Stimulated activated CD4-positive, alpha-beta T cell treated with anti-CD3 and anti-CD28 coated beads, Interleukin-12 subunit alpha, Interleukin-12 subunit beta, amount 100 ng/mL, for 4 hours (primary cell): ENCODE measurements at places on chromosomes 7 and 10.

DNA sequence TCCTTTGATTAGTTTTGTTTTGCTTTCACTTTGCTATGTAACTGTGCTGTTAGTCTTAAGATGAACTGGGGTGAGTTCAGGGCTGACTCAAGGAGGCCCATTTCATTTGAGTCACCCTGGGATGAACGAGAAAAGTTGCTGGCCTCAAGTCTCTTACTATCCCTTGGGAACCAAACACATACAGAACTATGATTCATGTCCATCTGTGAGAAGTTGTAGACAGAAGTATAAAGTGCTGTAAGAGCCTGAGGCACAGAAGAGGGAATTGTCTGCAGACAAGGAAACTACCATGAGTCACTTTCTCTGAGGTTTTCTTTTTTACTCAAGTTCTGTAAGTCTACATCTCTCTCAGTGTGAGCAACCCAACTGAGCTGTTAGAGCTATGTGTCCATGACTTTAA lies 179.8 kb upstream of the CSTF2T start:
- DNase-seq: no peak

GRCh38 chr7:57437581-57437980 lies 12.4 kb upstream of the ZNF716 start:
- DNase-seq: no peak

DNA sequence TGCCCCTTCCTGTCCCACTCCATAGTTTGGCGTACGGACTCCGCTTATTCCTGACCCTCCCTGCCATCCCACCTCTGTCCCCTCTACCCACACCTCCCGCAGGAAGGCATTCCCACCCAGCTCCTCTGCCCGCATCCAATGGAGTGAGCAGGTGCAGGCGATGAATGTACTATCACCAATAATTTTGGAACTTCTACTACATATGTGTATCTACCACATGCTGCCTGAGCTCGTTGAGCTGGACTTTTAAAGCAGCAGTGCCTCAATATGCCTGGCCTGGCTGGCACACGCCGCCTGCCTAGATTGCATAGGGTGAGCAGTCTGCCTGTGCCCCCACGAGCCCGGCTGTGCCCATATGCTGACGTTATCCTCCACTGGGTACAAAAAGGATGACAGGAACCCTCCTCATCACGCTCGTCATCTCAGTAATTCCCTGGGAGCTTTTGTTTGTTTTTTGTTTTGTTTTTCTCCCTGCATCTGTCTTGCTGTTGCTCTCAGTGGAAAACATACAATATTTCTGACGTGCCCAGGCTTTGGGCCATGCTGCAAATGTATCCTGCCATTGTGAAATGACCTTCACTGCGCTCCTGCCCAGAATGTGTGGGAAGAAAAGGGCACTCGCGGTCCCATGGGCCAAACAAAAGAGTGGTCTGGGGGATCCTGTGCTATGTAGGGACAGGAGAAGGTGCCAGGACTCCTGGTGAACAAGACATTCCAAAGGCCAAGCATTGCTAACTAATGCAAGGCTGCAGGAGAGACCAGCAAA lies 302.8 kb downstream of the PTPRN2 start:
- DNase-seq: no peak

GRCh38 chr10:120555842-120556532 lies 99.0 kb downstream of the PLPP4 start:
- no peak for DNase-seq

- no peak for DNase-seq
Observed at GRCh38 chr7:150858236-150859197, 6.2 kb downstream of the AOC1 start.

DNA sequence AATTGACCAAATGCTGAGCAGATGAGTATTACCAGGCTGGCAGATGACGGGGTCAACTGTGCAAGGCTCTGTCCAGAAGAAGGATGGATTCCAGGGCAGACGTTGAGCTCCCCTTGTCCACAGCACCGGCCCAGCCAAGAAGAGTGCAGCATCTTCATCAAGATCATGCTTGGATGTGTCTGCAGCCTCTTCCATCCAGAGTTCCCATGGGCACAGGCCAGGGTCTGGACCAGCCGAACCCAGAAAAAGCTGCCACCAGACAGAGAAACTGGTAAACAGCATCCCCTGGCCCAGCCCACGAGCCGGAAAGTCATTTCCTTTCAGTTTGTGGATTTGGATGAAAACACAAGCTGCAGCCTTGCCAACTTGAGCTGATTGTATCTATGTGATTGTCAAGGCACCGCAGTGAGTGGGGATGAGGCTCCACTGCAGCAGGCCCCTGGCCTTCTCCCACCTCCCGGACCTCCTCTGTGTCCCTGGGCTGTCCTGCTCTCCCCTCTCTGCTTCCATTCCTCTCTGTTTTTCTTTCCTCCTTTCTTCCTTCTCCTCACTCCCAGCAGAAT lies 321.8 kb downstream of the TCERG1L start:
- no peak for DNase-seq

- DNase-seq: no peak
Observed at GRCh38 chr7:81190997-81191768, 272.3 kb upstream of the SEMA3C start.

DNA sequence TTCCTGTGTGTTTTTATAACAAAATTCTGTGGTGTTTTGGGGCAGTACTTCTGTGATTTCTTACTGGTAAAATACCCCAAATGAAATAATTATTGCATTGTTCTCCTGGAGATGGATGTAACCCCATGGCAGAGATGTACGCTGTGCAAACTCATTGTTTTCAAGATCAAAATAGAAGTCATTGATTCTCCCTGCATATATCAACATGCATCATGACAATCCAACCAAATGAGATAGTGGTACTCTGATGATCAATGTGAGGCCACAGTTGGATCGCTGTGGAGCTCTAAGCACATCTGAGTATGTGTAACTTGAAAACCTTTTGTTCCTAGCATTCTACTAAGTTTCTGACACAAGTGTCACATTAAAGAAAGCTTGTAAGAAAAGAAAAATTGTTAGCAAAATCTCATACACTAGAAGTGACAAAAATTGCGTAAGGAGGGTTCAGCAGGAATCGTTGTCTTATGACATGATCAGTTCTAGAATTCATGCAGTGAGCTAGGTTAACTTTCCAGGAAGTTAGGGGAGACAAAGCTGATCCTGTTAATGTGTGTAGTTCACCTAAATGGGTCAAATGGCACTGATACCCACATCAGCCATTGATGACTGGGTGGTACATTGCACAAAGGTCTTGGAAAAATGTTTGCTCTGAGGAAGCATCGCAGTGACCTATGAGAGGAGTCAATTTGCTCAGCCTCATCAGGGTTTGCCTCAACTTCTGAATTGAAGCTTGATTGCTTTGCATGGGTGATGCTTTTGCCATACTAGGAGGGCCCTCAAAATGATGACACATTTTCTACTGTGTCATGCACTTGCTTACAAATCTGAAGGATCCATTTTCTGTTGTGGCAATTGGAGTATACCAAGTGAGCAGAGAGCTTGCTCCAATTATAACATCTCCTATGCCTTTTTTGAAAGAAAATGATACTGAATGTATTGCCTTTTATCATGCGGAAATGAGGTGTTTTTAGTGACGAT lies 145.1 kb downstream of the PLXDC2 start:
- DNase-seq: no peak

GRCh38 chr10:63273577-63273976 lies 140.4 kb downstream of the NRBF2 start:
- no peak for DNase-seq

- no peak for DNase-seq
Observed at GRCh38 chr10:10605551-10606081, 412.1 kb upstream of the CELF2 start.

DNA sequence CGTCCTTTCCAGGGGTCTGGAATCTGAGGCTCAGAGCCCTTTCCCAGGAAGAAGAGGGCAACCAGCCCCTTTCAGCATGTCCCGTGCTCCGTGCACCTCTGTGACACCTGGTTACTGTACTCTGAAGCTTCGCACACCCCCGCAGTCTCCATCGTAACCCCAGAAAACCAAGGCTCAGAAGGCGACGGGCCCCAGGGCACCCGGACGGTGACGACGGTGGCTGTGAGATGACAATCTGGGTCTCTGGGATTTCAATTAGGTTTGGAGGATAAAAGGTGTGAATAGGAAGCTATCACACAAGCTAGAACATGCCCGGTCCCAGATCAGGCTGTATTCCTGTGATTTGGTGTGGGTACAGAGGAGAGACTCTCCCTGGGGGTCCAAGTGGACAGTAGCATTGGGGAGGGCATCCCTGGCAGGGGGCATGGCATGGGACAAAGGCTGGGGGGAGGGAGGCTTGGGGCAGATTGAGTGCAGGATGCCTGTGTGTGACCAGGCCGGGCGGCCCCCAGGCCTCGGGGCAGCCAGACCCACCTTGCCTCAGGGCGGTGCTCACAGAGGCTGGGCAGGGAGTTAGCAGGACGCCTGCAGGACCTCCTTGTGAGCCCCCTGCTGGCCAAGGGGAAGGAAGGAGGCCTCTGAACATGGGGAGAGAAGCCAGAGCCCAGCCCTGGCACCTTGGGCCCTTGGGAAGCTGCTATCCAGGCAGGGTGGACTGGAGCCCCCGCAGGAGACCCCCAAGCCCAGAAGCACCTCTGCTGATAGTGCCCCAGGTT lies 23.4 kb upstream of the PSMG3 start:
- DNase-seq: no peak

DNA sequence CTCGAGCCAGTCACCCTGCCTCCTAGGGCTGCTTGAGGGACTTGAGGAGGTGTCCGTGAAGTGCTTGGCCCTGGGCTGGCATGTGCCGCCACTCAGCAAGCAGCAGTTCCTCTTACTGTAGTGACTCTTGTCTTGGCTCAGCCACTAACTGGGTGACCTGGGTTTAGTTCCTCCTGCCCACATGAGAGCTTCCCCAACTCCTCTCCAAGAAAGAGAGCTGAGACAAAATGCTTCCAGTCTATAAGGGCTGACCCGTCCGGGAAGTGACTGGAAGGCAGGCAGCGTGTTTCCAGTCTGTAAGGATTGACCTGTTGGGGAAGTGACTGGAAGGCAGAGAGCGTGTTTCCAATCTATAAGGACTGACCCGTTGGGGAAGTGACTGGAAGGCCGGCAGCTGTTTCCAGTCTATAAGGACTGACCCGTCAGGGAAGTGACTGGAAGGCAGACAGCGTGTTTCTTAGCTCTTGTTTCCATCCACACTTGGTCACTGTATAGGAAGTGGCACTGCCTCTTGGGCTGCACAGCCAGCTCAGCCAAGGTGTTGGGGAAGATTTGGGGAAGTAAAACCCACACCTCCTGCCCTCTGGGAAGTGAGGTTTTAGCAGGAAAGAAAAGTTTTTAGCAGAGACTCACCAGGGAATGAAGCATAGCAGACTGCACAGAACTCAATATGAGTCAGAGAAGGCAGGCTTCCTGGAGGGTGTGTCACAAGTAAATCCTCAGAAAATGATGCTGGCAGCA lies 53.3 kb upstream of the PPIF start:
- no peak for DNase-seq

GRCh38 chr7:150329331-150330120 lies 6.2 kb upstream of the ACTR3C start:
- DNase-seq: no peak

- DNase-seq: no peak
Observed at GRCh38 chr10:130160775-130161174, 24.6 kb downstream of the GLRX3 start.

GRCh38 chr7:116776610-116777289 lies 85.6 kb upstream of the CAPZA2 start:
- DNase-seq: no peak

- no peak for DNase-seq
Observed at GRCh38 chr7:31894308-31894707, 175.9 kb downstream of the PDE1C start.

DNA sequence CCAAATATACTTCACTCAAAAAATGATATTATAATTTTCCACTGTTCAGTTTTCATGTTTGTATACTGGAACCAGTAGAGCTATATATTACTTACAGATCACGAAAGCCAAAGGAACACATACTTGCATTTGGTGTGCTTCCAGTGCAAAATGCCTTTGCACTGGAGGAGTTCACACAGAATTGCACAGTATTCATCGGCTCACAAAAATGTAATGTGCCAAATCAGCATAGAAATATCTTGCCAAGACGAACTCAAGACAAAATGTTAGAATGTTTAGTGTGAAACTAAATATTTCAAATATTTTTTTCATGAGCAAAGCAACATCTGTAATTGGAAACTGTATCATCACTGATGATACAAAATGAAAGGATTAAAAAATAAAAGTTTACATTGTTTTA lies 646.2 kb upstream of the SEMA3D start:
- DNase-seq: no peak

GRCh38 chr10:47030191-47030703 lies 119.0 kb downstream of the PTPN20 start:
- DNase-seq: no peak

GRCh38 chr7:1883031-1883761 lies 213.1 kb downstream of the ELFN1 start:
- DNase-seq: no peak

GRCh38 chr7:120716307-120716706 lies 141.6 kb downstream of the TSPAN12 start:
- no peak for DNase-seq

DNA sequence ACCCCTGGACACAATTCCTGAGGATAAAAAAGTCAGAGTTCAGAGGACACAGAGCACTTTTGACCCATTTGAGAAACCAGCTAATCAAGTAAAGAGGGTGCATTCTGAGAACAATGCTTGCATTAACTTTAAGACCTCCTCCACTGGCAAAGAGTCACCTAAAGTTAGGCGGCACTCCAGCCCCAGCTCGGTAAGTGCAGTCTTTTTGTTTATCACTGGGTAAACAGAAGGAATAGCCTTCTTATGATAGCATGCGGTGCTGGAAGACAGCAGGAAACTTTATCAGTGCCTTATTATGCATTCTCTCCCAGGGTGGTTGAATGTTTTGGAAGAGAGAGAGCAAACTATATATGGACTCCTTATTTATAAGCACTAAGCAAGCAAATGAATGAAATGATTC lies 130.5 kb downstream of the CDK14 start:
- no peak for DNase-seq

GRCh38 chr10:7133278-7133677 lies 277.6 kb downstream of the SFMBT2 start:
- DNase-seq: no peak

GRCh38 chr7:50266635-50267386 lies 37.7 kb upstream of the IKZF1 start:
- peak; percentile 61 for DNase-seq

DNA sequence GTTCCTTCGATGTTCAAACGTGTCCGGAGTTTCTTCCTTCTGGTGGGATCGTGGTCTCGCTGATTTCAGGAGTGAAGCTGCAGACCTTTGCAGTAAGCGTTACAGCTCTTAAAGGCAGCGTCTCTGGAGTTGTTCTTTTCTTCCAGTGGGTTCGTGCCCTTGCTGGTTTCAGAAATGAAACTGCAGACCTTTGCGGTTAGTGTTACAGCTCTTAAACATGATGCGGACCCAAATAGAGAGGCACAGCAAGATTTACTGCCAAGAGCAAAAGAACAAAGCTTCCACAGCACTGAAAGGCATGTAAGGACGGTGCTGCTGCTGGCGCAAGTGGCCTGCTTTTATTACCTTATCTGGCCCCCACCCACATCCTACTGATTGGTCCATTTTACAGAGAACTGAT lies 931.4 kb downstream of the IPMK start:
- DNase-seq: no peak

- DNase-seq: peak; percentile 58
Observed at GRCh38 chr7:140696680-140697446, at the start of gene NDUFB2. Gene NDUFB2, plus strand, starts transcription at chr7:140696708. Its CDS starts 37 bp downstream, at chr7:140696745.
